ENCODE measurements at places on chromosomes 1 and 21. TPM values are rescaled to one million over a fixed set of nuclear protein-coding genes. Genes with fewer than 3 reads are reported as not detected.
A peak's percentile ranks its signal among the peaks of the same experiment; 100 is the strongest.

- no peak for DNase-seq
These were observed 173.5 kb downstream of the GALNT2 start for GRCh38 chr1:230240446-230241086.

GRCh38 chr1:33110477-33110876, 29.5 kb downstream of the AZIN2 start:
- DNase-seq: no peak

GRCh38 chr21:18443701-18444100, 40.1 kb upstream of the TMPRSS15 start:
- no peak for DNase-seq

GRCh38 chr1:155078469-155079209, at the start of gene EFNA3:
EFNA3 (plus strand) TSS chr1:155078837; CDS start chr1:155078942, 105 bp downstream.
- DNase-seq: peak; percentile 38

- DNase-seq: no peak
These were observed 52.9 kb downstream of the L1TD1 start for GRCh38 chr1:62247391-62248168.

GRCh38 chr1:86155807-86156565, 586 bp downstream of the COL24A1 start:
- DNase-seq: peak; percentile 72

DNA sequence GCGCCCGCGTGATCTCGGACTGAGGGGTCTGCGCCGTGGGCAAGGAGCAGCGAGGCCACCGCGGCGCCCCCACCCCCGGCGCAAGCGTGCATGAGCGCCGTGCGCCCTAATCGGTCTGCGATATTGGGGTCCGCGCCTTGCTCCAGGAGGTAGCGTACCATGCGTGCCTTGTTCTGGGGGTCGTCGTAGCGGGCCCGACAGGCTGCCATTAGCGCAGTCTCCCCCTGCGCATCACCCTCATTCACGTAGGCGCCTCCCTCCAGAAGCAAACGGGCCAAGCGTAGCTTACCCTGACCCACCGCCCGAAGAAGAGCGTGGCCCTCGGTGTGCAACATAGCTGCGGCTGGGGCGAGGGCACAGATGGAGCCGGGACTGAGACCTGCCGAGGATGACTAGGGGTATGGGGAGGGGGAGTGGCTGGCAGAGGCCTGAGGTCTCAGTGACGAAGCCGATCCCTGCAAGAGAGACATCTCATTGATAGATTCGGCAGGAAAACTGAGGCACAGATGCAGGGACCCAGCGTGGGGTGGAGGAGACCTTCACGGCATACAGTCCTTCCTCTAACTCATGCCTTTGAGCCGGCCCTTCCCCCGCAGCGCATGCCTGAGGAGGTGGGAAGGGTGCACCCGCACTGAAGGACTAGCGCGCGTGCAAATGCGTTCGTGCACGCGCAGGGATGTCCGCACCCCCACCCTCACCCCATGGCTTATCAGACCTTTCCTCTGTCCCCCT, 2.8 kb downstream of the ANKRD34A start:
- peak; percentile 42 for DNase-seq

DNA sequence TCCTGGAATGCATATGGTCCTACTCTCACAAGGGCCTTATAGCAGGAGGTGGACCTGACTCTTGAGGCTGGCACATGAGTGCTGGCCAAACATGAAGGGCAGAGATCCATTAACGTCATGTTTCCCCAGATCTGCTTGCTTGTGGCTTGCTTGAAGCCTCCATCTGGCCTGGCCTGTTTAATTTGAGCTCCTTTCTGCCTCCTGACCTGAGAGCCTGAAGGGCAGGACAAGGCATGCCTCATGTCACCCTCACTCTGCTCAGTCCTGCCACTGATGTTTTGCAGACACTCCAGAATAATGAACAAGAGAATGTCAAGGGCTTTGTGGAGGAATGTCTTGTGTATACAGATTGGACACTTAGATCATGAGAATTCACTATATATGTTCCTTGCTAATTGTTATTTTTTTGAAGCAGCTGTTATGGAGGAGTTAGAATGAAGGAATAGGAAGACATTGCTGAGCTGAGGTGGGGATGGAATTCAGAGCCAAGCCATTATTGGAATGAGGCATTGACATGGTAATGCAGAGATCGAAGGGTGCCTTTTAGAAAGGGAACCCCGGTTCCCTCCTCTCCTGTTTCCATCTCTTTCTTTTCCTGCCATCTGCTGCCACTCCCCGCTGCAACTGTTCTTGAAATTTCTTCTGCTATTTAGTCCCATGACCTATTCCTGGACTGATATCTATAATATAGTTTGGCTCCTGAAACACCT, 457.0 kb upstream of the PROX1 start:
- DNase-seq: no peak

GRCh38 chr1:59443310-59443709, 146.4 kb downstream of the FGGY start:
- peak; percentile 22 for DNase-seq

Gene SLC50A1
- 55.7 TPM for total RNA-seq

Gene GBP7
- total RNA-seq: not detected
